ENCODE measurements at places on chromosomes 5 and 9.

DNA sequence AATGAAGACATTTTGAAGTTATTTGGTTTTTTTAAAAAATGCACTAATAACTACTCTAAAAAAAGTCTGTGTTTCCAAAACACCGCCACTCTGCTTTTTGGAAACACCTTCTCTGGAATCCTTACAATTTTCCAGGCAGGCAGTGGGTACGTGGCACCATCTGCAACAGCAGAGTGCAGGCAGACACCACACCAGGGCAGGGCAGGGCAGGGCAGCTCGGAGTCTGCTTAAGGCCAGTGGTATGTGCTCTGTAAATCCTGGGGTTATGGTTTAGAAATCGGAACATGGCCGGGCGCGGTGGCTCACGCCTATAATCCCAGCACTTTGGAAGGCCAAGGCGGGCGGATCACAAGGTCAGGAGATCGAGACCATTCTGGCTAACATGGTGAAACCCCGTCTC lies 97.6 kb downstream of the TLE1 start:
- DNase-seq, result no peak

GRCh38 chr5:33934176-33934575 lies 2.0 kb upstream of the RXFP3 start:
- no peak for DNase-seq

GRCh38 chr5:74319076-74319475 lies 321.5 kb downstream of the ENC1 start:
- DNase-seq, result peak; percentile 19

DNA sequence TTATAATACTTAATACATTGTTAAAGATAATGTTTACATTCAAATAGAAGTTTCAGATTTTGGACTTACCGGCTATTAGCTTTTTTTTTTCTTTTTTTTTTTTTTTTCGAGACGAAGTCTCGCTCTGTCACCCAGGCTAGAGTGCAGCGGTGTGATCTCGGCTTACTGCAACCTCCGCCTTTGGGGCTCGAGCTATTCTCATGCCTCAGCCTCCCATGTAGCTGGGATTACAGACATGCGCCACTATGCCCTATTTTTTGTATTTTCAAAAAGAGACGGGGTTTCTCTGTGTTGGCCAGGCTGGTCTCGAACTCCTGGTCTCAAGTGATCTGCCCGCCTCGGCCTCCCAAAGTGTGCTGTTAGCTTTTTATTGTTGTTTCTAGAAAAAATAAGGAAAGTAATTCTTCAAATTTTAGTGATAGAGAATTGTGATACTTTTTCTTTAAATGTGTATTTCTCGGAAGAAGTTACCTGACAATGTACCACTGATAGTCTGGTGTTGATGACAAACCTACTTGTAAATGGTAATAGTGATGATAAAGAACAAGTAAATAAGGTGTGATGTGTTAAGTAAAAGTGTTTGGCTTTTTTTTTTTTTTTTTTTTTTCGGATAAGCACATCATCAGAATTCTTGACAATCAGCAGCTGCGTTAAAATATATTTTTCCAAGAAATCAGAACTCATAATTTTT lies 2.7 kb downstream of the CDC42SE2 start:
- peak; percentile 38 for DNase-seq

- no peak for DNase-seq
Measured at GRCh38 chr5:86320266-86320665, 297.5 kb upstream of the COX7C start.

DNA sequence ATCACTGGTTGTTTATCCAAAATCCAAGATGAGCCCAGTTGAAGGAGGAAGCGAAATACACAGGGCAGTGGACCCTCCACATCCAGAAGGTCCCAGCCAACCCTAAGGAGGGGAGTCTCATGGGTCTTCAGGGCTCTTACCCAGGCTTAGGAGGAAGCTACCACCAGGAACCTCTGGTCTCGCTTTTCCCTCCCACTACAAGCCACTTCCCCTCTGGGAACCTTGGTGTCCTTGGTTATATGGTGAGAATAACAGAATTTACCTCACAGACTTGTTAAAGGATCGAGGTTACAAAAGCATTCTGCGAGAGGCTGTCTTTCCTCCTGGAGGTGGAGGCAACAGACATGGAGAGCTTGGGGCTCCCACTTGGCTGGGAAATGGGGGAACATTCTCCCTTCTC lies 3.4 kb downstream of the HIGD2A start:
- no peak for DNase-seq

GRCh38 chr5:75367401-75367800 lies 30.4 kb downstream of the HMGCR start:
- no peak for DNase-seq

DNA sequence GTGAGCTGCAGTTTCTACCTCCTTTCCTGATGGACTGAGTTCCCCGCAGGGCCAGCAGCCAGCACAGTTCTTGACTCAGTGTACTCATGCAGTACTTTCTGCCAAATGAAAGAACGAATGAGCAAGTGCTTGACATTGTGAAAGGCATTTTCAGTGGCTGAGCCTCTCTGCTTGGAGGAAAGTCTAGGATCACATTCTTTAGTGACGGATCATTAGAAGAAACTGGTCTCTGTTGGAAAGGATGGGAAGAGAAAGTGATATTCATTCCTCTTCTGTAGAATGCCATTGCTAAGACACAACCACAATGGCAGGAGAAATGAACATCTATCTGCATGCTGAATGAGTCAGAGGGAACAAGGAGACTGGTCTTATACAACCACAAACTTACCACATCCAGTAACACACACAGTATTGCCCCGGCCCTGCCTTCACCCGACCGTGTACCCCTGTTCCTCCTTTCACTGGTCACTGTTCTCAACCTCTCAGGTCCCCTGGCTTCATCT lies 206.9 kb downstream of the CRB2 start:
- DNase-seq, result no peak

- no peak for DNase-seq
Measured at GRCh38 chr5:136435946-136436543, 70.7 kb upstream of the TRPC7 start.

- no peak for DNase-seq
Measured at GRCh38 chr9:70081120-70081495, 37.5 kb downstream of the MAMDC2 start.

DNA sequence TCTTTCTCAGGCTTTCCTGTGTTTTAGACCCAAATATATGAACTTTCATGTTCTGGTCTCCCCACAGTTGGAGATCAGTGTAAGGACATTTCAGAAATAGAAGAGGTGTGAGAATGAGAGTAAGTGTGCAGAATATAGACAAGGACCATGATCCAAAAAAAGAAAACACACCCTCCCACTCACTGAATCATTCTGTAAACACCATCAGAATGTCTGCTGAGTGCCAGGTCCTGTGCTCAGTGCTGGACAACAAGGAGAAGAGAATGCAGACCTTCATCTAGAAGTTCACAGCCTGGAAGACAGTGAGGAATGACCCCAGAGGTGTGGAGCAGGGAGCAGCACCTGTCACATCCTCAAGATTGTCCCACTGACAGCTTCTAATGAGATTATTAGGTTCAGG lies 19.1 kb upstream of the SH3RF2 start:
- no peak for DNase-seq

GRCh38 chr9:90975781-90976538 lies 174.3 kb downstream of the SYK start:
- no peak for DNase-seq

DNA sequence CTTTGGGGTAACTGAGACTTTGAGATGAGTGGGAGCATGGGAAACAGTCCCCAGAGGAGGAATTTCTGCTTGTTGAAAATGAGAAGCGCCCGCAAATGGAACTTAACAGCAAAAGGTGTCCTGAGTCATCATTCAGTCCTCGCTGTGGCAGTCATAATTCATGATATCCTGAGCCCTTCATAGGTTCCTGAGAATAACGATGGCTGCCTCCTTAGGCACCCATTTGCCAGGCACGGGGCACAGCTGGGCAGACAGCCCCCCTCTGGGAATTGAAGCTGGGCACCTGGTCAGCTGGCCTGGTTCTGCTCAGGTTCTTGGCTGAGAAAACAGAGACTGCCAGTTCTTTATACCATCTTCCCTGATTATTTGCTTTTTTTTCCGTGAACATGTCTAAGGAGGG lies 69.8 kb upstream of the EGFLAM start:
- DNase-seq, result no peak

DNA sequence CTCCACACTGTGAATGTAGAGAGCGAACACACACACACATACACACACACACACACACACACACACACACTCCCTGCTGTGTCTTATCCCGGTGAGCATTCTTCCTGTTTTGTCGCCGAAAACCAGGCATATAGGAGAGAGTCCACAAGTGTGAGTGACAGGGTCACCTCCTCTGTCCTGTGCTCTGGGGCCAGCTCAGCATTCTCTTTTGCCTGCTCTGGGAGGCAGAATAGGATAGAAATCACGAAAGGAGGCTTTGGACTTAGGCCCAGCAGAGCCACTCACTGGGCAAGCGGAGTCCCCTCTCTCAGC lies 3.0 kb downstream of the LAMC3 start:
- no peak for DNase-seq

GRCh38 chr5:116671211-116671736 lies 96.7 kb upstream of the SEMA6A start:
- DNase-seq, result no peak

DNA sequence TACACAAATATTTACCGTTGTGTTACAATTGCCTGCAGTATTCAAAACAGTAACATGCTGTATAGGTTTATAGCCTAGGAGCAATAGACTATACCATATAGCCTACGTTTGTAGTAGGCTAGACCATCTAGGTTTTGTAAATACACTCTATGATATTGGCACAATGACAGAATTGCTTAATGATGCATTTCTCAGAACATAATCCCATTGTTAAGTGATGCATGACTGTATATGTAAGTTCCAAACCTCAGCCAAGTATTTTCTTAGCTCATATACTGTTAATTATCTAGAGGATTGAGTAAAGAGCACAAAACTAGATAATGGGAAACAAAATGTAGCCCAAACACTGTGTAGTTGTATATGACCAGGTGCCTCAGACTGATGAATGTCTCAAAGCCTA lies 220.1 kb downstream of the ANXA1 start:
- DNase-seq, result no peak

DNA sequence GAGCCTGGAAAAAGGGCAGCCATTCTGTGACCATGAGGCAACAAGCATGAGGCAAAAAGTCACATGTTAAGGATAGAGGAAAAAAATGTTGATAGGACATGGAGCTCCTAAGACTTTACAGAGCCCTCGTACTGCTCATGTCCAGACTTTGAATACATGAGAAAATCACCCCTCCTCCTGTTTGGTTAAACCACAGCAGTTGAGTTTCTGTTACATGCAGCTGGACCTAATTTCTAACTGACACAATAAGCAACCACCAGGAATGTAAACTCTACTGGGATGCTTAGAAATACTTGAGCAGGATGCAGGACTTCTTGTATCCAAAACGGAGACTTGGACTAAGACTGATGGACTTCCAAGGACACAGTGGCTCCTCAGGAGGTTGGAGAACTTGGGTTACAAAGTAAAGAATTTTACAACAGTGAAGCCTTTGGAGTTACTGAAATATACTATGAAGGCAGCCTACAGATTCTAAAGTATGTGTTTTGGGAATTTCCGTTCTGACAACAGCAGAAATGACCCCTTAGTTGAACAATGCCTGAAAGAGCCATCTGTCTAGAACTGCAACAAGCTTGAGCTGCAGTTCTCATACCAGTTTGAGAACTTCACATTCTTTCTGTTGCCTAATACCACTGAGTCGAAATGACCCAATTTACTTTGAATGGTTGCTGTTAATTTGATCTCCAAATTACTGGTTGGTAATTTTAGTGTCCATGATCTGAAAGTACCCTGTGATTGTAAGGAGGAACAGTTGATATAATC lies 268.9 kb downstream of the PIK3R1 start:
- no peak for DNase-seq

- no peak for DNase-seq
Measured at GRCh38 chr9:36551910-36552309, 20.8 kb upstream of the MELK start.

GRCh38 chr5:34674187-34674586 lies 18.1 kb downstream of the RAI14 start:
- no peak for DNase-seq

DNA sequence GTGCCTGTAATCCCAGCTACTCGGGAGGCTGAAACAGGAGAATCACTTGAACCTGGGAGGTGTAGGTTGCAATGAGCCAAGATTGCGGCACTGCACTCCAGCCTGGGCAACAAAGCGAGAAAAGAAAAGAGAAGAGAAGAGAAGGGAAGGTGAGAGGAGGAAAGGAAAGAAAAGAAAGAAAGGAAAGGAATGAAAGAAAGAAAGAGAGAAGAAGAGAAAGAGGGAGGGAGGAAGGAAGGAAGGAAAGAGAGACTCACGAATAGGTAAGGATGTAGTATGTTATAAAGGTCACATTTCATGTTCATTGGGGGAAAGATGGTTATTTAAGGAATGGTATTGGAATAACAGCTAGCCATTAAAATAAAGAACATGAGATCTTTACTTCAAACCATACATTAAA lies 10.4 kb upstream of the ANP32B start:
- no peak for DNase-seq

DNA sequence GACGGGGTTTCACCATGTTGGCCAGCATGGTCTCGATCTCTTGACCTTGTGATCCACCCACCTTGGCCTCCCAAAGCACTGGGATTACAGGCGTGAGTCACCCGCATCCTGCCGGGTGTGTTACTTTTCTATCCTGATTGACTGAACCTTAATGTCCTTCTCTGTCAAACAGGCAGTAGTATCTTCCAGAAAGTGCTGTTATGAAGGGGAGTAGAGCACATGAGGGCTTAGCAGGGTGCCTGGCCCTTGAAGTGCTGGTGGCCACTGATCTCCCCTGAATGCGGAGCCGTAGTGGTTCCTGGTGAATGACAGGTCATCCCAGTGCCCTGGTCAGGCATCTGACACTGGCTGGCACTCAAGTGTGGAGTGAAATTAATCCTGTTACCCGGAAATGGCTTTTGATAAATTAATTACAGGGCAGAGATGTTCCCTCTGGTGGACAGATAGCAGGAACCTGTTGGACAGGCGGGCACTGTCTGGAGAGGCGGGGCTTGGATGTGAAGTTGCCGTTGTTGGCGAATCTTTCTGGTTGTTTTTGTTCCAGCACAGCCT lies 28.4 kb downstream of the PRRC2B start:
- no peak for DNase-seq

GRCh38 chr5:160787240-160787639 lies 64.8 kb downstream of the ATP10B start:
- peak; percentile 7 for DNase-seq

GRCh38 chr9:129221979-129222635 lies 44.0 kb upstream of the IER5L start:
- DNase-seq, result no peak

DNA sequence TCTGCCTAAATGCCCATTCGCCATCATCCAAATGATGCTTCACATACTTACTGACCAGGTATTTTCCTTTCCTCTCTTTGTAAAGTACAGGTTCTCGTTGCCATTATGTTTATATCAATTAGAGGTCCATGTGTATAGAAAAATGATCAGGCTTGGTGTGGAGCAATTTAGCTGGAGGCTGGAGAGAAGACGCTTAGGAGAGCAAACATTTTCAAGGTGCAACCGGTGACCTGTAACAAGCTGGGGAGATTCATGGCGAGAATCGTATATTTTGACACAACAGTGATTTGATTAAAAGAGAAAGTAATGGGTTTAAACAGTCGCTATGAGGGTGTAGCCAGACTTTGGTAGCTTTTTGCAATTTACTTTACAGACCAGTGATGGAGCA lies 170.9 kb upstream of the TBCA start:
- no peak for DNase-seq

GRCh38 chr5:155898284-155898683 lies 428.7 kb upstream of the SGCD start:
- no peak for DNase-seq

All from stimulated activated CD4-positive, alpha-beta T cell treated with anti-CD3 and anti-CD28 coated beads, TNF-alpha, amount 100 ng/mL, for 24 hours (primary cell).